ENCODE measurements at places on chromosomes 2 and 18.

GRCh38 chr2:43169987-43170386 lies 56.4 kb downstream of the ZFP36L2 start:
- DNase-seq = peak; percentile 52

DNA sequence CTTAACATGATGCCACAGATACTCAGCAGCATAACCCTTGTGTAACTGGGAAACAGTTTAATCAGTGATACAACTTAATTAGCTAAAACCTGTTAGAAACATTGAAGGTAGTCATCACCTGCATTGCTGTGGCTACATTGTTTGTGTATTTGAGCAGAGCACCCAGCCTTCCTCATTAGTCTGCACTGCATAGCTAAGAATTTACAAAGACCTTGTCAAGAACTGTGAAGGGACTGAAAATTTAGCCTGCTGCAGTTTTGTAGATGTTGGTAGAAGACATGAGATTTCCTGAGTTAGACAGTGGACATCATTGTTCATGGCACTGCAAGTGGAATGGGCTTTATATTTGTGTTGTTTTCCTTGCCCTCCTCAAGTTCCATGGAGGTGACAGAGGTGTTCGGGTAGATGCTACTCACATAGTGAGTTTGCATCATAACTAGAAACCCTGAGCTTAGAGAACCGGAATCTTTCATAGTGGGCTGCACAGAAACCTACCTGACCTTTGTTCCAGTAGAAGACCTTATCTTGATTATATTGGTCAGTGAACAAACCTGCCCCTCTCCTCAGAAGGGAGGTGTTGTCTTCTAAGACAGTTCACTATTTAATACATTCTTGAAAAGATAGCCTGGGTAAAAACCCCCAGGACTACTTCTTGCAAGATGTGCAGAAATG lies 12.5 kb downstream of the VAPA start:
- no peak for DNase-seq

GRCh38 chr18:73717570-73717969 lies 430.1 kb downstream of the FBXO15 start:
- no peak for DNase-seq

DNA sequence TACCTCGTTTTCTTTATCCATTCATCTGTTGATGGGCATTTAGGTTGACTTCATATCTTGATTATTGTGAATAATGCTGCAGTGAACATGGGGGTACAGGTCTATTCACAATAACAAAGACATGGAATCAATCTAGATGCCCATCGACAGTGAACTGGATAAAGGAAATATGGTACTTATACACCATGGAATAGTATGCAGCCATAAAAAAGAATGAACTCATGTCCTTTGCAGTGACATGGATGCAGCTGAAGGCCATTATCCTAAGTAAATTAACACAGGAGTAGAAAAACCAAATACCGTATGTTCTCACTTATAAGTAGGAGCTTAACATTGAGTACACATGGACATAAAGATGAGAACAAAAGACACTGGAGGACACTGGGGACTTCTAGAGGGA lies 111.6 kb downstream of the LAMA3 start:
- DNase-seq = no peak

DNA sequence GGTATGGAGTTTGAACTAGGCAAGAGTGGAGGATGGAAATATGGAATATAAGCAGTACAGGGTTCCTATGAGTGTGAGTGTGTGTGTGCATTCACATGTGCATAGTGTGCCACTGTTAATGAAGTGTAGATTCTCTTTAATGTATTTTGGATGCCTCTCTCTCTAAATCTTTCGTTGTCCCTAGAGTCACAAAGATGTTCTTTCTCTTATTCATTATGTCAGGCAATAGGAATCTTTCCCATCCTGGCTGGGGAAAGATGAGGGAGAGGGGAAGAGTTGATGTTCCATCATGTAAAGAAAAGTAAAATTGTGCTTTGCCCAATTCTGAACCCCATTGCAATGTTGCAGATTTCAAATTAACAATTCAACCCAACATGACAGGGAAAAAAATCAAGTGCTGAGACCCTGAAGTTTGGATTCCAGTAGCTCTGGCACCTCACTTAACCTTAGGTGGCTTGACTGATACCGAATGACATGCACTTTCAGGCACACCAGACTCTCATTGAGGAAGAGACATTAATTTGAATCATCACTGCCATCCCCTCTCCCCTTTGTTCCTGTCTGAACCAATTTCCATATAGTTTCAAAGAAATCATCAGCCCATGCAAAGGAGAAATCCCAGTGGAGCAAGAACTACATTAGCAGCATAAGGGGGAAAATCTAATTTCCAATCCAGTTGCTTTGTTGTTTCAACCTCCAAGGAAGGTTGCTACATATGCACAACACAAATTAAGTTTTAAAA lies 28.0 kb downstream of the KLF7 start:
- no peak for DNase-seq

DNA sequence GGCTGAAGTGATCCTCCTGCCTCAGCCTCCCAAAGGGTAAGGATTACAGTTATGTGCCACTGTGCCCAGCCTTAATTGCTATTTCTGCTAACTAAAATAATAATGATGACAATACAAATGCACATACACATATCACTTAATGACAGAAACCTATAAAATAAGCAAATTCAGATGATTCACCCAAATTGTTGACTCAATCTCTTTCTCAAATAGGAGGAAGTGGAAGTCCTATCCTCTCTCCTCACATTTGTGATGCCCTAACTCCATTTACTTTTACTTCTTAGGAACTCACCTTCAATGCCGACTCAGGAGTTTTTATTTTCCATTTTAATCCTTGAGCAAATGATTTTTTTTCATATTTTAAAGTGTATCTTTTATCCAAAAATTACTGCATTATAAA lies 24.5 kb upstream of the RAPH1 start:
- DNase-seq = no peak

DNA sequence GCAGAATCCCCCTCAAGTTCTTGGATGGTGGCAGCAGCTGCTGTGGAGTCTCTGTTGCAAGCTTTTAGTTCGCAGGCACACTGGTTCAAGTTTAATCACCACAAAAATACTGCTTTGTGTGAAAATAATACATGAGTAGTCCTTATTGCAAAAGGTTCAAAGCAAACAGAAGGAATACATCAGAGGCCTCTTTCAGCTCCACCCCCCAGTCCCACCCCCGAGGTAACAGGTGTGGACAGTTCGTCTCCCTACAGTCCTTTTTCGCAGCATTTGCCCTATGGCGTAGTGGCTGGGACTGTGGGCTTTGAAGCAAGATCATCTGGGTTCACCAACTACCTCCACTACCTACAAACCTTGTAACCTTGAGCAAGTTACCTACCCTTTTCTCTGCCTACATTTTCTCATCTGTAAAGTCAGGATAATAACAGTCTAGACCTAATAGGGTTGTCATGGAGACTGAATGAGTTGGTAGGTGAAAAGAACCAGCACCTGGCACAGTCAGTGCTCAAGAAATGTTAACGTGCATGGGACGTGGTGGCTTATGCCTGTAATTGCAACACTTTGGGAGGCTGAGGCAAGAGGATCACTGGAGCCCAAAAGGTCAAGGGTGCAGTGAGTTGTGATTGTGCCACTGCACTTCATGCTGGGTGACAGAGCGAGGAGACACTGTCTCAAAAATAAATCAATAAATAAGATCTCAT lies 61.7 kb downstream of the TCF7L1 start:
- no peak for DNase-seq

GRCh38 chr18:72985686-72986085 lies 117.9 kb upstream of the NETO1 start:
- DNase-seq = no peak

GRCh38 chr18:75785834-75786233 lies 358.3 kb upstream of the SMIM21 start:
- no peak for DNase-seq

DNA sequence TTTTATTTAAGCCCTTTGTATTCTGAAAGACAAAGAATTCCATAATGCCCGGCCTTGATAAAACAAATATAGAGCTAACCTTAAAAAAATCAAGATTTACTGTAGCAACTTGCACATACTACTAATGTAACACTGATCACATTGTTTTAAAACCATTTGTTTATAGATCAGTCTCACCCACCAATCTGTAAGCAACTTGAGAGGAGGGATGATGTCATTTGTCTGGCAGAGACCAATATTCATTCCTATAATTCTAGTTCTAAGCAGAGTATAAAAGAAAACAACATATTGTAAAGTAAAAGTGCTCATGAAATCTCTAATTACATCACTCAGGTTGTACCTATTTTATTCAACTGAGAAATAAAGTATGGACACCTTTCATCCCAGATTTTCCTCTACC lies 380.6 kb downstream of the TGIF1 start:
- no peak for DNase-seq

GRCh38 chr2:177075254-177075653 lies 137.3 kb upstream of the HNRNPA3 start:
- no peak for DNase-seq

- no peak for DNase-seq
Observed at GRCh38 chr2:172179045-172179701, 76.5 kb upstream of the DLX2 start.

All from stimulated activated CD4-positive, alpha-beta T cell treated with anti-CD3 and anti-CD28 coated beads, Interleukin-4, amount 100 ng/mL, for 4 hours (primary cell).